ENCODE measurements at places on chromosomes 2 and 18. TPM values are rescaled to one million over a fixed set of nuclear protein-coding genes. Genes with fewer than 3 reads are reported as not detected.

DNA sequence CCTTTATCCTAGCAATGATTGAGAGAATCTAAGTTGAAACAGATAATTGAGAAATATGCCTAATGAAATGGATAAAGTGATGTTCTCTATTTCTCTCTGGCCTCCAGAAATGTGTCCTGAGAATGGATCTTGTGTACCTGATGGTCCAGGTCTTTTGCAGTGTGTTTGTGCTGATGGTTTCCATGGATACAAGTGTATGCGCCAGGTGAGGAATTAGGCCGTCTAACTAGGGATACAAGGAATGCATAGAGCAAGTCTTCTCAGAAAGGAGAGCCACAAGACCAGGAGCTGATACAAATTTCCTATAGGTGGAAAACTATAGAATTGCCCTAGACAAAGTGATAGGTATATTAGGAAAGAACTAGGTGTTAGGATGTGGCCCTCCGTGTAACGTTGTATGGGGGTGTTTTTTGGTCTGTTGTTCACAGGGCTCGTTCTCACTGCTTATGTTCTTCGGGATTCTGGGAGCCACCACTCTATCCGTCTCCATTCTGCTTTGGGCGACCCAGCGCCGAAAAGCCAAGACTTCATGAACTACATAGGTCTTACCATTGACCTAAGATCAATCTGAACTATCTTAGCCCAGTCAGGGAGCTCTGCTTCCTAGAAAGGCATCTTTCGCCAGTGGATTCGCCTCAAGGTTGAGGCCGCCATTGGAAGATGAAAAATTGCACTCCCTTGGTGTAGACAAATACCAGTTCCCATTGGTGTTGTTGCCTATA lies 592 bp upstream of the CAD start:
- no peak overlapping the region for H3K27ac ChIP-seq
- peaks cover 25% of the 10 kb centered on the region for H3K4me1 ChIP-seq
- no peaks in the 10 kb centered on the region for H3K27me3 ChIP-seq
- no peak for DNase-seq
- peak overlapping the region; percentile 57 for H3K4me3 ChIP-seq

DNA sequence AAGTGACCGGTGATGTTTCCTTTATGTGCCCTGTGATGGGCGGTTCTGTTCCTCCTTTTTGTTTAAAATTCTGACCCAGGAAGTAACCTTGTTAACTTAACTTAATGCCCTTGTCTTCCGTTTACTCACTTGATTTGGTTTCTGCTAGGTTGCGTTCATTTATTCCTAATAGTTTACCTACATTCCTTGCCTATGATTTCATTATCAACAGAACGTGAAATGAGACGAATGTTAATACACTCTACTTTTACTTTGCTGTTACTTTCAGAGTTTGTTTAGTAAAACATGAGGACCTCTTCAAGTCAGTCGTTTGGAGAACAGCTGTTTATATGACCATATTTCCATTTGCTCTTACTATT lies 638 bp downstream of the CEP192 start:
- no peaks in the 10 kb centered on the region for H3K27me3 ChIP-seq
- H3K36me3 ChIP-seq: peaks cover 3% of the 10 kb centered on the region
- peaks cover 17% of the 10 kb centered on the region for H3K4me1 ChIP-seq
- peak overlapping the region; percentile 81 for H3K27ac ChIP-seq
- H3K4me3 ChIP-seq: peak overlapping the region; percentile 80
- DNase-seq: no peak

DNA sequence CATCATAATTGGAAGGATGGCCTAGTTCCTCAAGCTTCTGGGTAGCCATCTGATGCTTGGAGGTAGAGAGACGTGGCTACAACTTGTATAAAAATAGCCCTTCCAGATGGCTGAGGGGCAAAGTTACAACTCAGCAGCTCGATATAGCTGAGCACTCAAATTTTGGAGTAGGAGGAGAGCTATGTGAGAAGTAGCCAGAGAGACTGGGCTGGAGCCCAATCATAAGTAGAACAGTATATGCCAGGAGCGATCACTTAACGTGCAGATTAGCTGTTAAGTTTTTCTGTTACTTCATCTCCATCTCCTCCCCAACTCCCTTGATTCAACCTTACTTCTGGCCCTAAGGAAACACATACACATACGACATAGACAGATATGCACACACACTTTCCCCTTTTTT lies 28.8 kb downstream of the CNRIP1 start:
- DNase-seq: no peak
- H3K27me3 ChIP-seq: no peaks in the 10 kb centered on the region
- no peaks in the 10 kb centered on the region for H3K4me1 ChIP-seq
- no peaks in the 10 kb centered on the region for H3K36me3 ChIP-seq

Gene PLCL1
- total RNA-seq: not detected

GRCh38 chr2:200677721-200678532 lies 92.1 kb downstream of the AOX1 start:
- no peaks in the 10 kb centered on the region for H3K36me3 ChIP-seq
- no peak overlapping the region for H3K4me3 ChIP-seq
- no peak overlapping the region for H3K27ac ChIP-seq
- no peaks in the 10 kb centered on the region for H3K4me1 ChIP-seq
- no peak for DNase-seq

- no peak for DNase-seq
- H3K27me3 ChIP-seq: peaks cover 4% of the 10 kb centered on the region
- H3K4me3 ChIP-seq: no peak overlapping the region
- H3K4me1 ChIP-seq: 0 out of 2 replicates have a peak, but pooled peaks cover 2% of the 10 kb centered on the region
Measured at GRCh38 chr18:627231-627630, 30.2 kb upstream of the TYMS start.

Gene OSBPL6
- total RNA-seq: 0.03 TPM

GRCh38 chr2:1891147-1891546 lies 146.8 kb upstream of the PXDN start:
- peaks cover 11% of the 10 kb centered on the region for H3K27me3 ChIP-seq
- H3K36me3 ChIP-seq: no peaks in the 10 kb centered on the region

- DNase-seq: no peak
- H3K4me1 ChIP-seq: no peaks in the 10 kb centered on the region
- no peak overlapping the region for H3K4me3 ChIP-seq
- peaks cover 41% of the 10 kb centered on the region for H3K36me3 ChIP-seq
- no peak overlapping the region for H3K27ac ChIP-seq
Measured at GRCh38 chr2:8822218-8822617, 15.2 kb downstream of the KIDINS220 start.

Gene CFAP53
- 0.08 TPM for total RNA-seq

DNA sequence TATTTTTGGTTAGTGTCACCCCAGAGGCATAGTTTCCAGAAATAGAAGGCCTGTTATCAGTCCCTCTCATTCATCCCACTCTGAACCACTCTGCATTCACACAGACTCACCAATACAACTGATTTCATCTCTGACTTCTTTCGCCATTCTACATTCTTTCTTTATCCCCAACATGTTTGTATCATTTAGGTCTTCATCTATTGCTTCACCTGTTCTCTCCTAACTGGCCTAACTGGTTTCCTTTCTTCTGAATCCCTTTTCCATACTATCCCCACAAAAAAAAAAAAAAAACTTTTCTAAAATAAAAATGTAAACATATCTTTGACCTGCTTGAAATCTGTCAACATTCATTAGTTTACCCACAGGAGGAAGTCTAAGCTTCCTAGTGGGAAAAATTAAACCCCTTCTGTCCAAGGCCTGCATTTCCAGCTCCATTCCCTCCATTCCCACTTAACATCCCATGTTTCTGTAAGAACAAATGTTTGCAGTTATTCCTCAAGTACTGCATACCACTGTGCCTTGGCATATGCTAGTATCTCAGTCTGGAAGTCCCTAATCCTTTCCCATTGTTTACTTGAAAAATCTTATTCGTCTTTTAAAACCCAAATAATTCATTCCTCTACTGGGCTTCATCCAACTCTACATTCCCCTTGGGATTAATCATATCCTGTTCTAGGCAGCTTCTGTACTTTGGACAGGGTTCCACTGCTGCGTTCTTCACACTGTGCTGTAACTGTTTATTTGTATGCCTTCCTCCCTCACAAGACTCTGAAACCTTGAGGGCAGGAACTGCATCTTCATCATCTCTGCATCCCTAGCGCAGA lies 68.5 kb downstream of the FIGN start:
- no peak overlapping the region for H3K4me3 ChIP-seq
- H3K36me3 ChIP-seq: no peaks in the 10 kb centered on the region
- H3K27me3 ChIP-seq: no peaks in the 10 kb centered on the region
- H3K27ac ChIP-seq: 0 out of 2 replicates have a peak overlapping the region, but pooled peaks have one; percentile 4
- peaks cover 66% of the 10 kb centered on the region for H3K4me1 ChIP-seq

DNA sequence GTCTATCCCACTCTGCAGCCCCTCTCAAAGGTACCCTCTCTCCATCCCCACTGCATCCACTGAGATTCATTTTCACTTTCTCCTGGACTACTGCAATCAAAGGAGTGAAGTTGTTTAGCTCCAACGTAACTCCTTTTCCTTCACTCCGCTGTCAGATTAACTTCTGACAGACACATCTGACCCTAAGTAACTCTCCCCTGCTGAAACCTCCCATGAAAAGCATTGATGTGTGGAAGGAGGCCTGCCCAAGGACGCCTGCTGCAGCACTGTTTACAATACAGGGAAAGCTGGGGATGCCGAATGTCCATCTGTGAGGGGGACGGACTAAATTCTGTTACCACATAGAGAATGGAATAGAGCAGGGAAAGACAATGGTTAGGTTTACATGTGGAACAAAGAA lies 114.8 kb downstream of the TMEM163 start:
- DNase-seq: no peak
- no peaks in the 10 kb centered on the region for H3K4me1 ChIP-seq
- H3K27me3 ChIP-seq: no peaks in the 10 kb centered on the region
- H3K27ac ChIP-seq: no peak overlapping the region
- no peak overlapping the region for H3K4me3 ChIP-seq
- H3K36me3 ChIP-seq: no peaks in the 10 kb centered on the region

DNA sequence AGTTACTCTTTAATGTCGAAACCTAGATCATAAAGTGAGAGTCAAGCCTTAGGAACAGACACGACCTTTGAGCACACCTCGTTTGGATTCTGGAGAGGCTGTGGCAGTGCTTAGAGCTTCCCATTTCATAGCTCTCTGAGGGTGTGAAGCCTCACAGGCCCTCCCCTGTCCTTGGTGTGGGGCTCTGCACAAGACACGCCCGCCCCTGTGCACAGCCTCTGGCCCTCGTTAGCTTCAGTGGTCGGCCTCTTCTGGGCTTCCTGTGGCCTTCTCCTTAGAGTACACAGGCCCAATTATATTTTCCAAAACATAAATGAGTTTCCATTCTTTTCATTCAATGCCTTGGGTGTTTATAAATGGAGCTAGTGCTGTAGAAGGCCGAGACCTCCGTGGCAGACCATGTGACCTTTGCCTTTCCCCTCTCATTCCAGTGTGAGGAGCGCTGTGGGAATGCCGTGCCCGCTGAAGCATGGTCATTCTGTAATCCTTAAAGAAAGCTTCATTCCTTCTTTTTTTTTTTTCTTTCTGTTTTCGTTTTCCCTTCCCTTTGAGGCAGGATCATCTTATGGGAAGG lies 208.6 kb downstream of the DCDC2C start:
- no peaks in the 10 kb centered on the region for H3K4me1 ChIP-seq
- H3K27me3 ChIP-seq: no peaks in the 10 kb centered on the region
- H3K27ac ChIP-seq: no peak overlapping the region
- H3K36me3 ChIP-seq: no peaks in the 10 kb centered on the region
- DNase-seq: no peak
- no peak overlapping the region for H3K4me3 ChIP-seq

Gene TRIM54
- not detected for total RNA-seq

Gene EVX2
- total RNA-seq: not detected

- no peaks in the 10 kb centered on the region for H3K4me1 ChIP-seq
- peaks cover 95% of the 10 kb centered on the region for H3K36me3 ChIP-seq
- no peak for DNase-seq
- H3K27me3 ChIP-seq: no peaks in the 10 kb centered on the region
- H3K4me3 ChIP-seq: no peak overlapping the region
Measured at GRCh38 chr2:223877721-223878410, 40.5 kb upstream of the AP1S3 start.

GRCh38 chr2:158482594-158482993 lies 25.8 kb downstream of the PKP4 start:
- no peak overlapping the region for H3K4me3 ChIP-seq
- H3K4me1 ChIP-seq: peaks cover 42% of the 10 kb centered on the region
- H3K27ac ChIP-seq: peak overlapping the region; percentile 23
- peaks cover 10% of the 10 kb centered on the region for H3K36me3 ChIP-seq

DNA sequence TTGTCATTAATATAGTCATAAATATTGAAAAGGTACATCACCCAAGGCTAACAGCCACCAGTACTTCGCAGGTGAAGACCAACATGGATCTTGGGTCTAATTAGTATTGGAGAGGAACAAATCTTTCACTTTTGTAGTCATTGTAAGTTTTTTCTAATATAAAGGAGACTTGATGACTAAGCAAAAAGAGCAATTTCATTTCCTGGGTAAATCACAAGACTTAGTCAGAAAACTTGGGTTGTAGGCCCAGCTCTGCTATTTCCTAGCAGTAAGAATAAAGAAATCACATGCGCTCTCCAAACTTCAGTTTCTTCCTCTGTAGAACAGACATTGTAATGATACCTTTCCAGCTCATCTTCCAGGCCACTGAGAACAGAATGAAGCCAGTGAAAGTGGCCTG lies 40.9 kb downstream of the NRP2 start:
- peaks cover 14% of the 10 kb centered on the region for H3K4me1 ChIP-seq
- no peak overlapping the region for H3K4me3 ChIP-seq
- no peaks in the 10 kb centered on the region for H3K36me3 ChIP-seq
- H3K27me3 ChIP-seq: no peaks in the 10 kb centered on the region
- DNase-seq: no peak
- no peak overlapping the region for H3K27ac ChIP-seq

Gene GAD1
- total RNA-seq: 2.8 TPM

DNA sequence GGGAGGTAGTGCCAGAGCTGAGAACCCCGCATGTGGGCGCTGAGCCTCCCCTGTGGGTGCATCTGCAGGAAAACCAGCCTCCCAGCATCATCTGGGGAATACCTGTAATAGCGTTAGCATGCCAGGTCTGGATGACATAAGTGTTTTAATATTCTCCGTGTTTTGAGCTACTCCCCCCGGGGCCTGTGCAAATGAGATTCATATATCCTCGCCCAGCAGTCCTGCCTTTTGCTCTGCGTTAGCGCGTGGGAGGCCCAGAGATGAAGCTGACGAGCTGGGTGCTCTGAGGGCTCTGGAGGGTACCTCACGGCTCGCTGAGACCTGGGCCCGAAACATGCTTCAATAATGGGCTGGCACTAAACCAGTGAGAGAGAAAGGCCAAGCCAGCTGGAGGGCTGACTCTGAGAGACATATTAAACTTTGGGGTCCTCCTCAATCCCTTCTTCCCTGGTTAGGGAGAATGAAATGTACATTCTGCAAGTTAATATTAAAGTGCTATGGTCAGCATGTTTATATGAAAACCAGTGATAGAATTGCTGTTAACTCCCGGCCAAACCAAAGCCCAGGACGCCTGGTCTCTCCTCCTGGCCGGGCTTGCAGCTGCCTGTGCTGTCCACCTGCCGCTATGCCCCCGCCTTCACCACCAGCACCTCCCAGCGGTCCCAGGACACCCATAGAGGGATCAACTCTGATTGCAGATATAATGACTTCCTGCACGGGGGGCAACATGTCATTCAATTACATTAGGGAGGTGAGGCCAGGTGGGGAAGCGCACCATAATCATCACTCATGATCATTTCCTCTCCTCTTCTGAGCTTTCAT lies 77.0 kb downstream of the EDAR start:
- H3K36me3 ChIP-seq: no peaks in the 10 kb centered on the region
- no peaks in the 10 kb centered on the region for H3K4me1 ChIP-seq
- H3K27me3 ChIP-seq: 0 out of 2 replicates have a peak, but pooled peaks cover 6% of the 10 kb centered on the region
- no peak for DNase-seq
- no peak overlapping the region for H3K4me3 ChIP-seq
- H3K27ac ChIP-seq: no peak overlapping the region
